ENCODE measurements at places on chromosomes 7 and 10.

DNA sequence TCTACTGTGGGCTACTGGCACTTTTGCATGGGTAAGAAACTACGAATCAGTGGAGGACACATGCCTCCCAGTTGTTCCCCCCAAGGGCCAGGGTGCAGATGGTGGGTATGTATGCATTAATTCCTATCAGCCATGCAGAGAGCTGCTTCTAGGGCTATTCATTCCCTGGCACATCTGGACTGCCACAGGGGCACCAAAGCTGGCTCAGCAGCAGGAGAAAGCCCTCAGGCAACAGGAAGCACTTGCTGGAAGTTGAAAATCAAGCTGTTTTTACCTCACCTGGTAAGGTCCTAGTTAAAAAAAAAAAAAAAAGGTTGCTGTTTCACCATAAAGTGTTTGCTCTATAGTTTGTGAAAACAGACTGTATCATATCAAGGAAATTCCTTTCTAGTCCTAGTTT is 1342.6 kb downstream of the REEP3 start:
- DNase-seq: no peak

- DNase-seq: no peak
Measured at GRCh38 chr10:100157156-100157555, 28.7 kb downstream of the ERLIN1 start.

GRCh38 chr10:11673346-11674280 is 62.2 kb upstream of the USP6NL start:
- DNase-seq: no peak

DNA sequence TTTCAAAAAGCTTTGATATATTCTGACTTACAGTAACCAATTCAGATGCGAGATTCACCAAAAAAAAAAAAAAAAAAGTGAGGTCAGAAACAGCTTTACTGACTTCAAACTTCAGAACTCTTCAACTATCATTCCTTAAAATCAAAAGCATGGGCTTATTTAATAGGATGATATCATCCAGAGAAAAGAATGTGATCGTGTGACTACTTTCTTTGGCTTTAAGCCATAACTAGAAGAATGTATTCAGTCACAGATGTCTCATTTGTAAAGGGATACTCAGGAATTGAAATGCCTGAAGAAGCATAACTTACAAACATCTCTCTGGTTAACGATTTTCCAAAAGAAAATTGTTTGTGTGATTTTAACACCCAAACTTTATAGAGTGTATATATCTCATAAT is 11.5 kb downstream of the TPK1 start:
- peak; percentile 46 for DNase-seq

GRCh38 chr7:78601728-78602127 is 803.2 kb downstream of the PHTF2 start:
- no peak for DNase-seq

GRCh38 chr7:53418834-53419482 is 383.5 kb downstream of the POM121L12 start:
- no peak for DNase-seq

DNA sequence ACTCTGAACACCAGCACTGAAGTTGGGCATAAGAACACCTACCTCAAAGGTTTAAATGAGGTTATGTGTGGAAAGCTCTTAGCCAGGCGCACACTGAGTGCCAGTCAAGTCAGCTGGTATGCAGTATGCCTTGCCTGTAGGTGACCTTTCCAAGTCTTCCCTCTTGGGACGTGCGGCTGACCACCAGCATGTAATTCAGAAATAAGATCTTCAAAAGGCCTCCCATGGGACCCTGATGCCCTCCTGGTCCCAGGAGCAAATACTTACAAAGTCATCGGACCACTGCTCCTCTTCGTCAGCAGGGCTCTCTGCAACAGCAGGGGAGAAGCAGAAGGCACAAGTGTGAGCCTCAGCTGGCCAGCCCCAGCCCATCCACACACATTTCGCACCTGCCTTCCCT is 40.8 kb downstream of the BLNK start:
- DNase-seq: no peak

DNA sequence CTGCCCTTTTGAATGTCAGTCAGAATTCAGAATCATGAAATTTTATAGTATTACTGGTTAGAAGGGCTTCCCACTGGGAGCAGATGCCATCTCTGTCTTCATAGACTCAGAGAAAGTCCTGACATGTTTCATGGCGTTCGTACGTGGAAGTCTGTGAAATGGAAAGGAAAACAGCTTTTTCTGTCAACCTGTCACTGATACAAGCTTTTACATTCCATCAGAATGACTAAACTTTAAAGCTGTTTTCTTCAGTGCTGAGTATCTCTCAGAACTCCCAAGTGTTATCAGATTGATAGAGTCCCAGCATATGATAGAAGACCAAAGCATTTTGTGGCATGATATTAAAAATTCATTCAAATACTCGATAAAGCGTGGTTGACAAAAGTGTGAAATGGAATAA is 726.7 kb upstream of the GALNT17 start:
- DNase-seq: no peak

DNA sequence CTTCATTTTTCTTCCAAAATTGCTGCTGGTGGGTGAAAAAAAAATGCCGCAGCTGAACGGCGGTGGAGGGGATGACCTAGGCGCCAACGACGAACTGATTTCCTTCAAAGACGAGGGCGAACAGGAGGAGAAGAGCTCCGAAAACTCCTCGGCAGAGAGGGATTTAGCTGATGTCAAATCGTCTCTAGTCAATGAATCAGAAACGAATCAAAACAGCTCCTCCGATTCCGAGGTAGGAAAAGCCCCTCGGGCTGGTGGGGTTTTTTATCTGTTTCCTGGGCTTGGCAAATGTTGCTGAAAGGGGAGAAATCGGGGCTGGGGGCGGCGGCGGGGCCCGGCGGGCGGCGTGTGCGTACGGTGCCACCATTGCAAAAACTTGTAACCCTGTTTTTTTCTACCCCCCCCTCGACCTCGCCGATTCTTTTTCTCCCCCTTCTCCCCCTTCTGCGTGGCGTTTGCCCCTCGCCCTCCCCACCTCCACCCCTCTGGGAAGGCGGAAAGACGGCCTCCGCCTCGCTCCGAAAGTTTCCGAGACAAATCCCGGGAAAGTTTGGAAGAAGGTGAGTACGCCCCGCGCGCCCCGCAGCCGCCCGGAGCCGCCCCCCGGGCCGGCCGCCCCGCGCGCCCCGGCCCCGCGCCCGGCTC is 789 bp downstream of the TCF7L2 start:
- no peak for DNase-seq

DNA sequence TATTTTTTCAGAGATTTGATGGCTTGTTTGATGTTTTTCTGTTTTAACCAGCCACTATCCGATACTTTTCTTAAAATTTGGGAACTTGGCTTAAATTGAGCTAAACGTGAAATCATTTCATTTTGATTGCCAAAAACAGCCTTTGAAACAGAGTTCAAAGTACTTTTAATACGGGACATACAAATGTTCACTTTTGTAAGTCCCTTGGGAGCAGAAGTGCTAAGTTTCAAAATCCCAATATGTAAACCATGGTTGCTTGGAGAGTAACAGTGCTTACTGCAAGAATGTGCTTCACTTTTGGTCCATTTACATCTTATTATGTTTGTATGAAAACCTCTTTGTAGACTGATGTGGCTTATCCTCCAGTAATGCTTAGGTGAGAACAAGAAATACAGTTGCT is 10.9 kb downstream of the PNPLA8 start:
- no peak for DNase-seq

- DNase-seq: no peak
Measured at GRCh38 chr7:1732072-1732471, 62.0 kb downstream of the ELFN1 start.

DNA sequence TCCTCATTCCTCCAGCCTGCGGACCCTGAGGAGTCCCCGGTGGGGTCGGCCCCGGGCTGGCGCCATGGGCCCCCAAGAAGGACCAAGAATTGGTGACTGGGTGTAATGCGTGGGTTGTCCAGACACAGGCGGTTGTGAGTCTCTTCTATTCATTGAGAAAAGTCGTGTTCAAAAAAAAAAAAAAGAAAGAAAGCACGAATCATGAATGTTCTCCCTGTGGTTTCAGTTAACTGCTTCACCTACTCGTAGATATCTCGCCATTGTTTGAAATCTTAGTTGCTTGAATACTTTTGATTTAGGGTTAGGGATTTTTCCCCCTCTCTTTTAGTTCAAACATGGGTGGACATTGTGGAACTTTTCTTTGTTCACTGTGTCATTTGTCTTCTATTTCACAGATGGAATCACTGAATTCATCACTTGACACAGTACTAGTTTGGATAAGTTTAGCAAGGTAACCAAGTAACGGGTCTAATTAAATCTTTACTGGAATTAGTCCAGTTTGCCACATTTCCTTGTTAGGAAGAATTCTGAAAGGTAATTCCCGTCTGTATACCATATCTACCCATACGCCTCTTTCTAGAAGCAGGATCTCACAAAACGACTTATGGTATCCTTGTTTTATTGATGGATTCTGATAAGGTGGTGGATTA is 775 bp downstream of the STARD3NL start:
- no peak for DNase-seq

- DNase-seq: no peak
Measured at GRCh38 chr10:81116201-81116600, 578.5 kb downstream of the SH2D4B start.

- no peak for DNase-seq
Measured at GRCh38 chr7:25949736-25950487, 202.1 kb upstream of the NFE2L3 start.

- no peak for DNase-seq
Measured at GRCh38 chr10:21057989-21058388, 160.9 kb upstream of the NEBL start.

DNA sequence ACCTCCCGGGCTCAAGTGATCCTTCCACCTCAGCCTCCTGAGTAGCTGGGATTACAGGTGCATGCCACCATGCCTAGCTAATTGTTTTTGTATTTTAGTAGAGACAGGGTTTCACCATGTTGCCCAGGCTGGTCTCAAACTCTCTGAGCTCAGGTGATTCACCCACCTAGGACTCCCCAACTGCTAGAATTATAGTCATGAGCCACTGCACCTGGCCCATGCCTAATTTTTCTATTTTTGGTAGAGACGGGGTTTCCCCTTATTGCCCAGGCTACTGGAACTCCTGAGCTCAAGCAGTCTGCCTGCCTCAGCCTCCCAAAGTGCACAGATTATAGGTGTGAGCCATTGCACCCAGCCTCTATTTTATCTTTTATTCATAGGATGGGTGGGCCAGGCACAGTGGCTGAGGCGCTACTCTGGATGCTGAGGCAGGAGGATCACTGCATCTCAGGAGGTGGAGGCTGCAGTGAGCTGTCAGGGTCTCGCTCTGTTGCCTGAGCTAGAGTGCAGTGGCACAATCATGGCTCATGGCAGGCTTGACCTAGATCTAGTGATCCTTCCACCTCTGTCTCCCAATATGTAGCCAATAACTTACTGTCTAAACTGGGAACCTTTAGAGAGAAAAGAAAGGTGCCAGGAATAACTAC is 31.3 kb upstream of the STOX1 start:
- no peak for DNase-seq

GRCh38 chr7:6317797-6318438 is 45.5 kb upstream of the CYTH3 start:
- peak; percentile 51 for DNase-seq

GRCh38 chr7:115962340-115962739 is 68.2 kb downstream of the TFEC start:
- DNase-seq: no peak

- DNase-seq: no peak
Measured at GRCh38 chr10:64112701-64113355, 591.6 kb downstream of the REEP3 start.

DNA sequence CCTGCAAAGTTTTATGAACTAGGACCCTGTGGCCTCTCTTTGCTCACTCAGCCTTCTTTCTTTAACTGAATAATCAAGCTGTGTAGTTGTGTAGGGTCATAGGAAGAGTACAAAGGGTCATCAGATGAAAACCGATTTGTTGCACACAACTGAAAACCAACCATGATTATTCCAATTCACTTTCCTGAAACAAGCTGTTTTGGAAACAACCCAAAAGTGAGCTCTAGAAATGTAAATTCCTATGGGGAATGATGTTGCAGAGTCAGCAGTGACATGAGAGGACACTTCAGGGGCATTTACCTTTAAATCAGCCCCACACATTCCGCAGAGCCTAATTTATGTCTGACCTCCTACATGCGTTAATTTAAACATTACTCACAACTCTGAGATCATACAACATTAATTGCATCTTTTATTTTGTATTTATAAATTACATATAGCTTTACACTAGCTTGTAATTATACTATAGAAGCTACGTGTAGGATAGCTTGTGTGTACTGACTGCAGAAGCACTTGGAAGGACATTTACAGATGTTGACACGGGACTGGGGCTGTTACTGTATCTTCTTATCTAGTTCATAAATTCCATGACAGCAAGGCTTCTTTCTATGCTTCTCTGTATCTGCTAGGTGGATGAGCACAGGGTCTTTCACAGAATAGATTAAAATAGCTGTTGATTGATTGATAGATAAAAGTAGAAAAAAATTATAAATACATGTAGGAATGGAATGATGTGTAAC is 139.9 kb upstream of the AKR1E2 start:
- DNase-seq: no peak

DNA sequence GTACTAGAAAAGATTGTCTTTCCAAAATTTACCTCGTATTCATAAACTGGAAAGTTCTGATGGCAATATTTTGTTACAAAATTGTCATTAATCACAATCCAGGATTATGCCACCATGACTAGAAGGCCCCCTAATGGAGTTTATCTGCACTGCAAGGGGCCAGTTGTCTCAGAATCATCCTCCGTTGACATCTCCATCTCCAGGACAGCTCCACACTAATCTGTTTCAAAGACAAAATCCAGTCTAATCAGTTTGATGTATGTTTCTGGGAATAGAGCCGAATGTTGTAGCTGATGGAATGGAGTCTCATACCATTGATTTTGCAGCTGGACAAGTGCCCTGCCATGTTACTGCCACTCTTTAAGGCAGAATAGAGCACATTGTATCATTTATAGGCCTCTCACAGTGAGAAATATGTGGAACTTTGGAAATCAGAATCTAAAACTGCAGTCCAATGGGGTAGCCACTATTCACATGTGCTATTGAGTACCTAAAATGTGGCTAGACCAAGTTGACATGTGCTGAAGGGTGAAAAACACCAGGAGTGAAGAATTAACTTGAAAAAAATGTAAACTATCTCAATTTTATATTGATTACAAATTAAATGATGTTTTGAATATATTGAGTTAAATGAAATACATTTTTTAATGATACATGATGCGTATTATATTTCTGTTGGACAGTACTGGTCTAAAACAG is 38.3 kb upstream of the TOMM7 start:
- no peak for DNase-seq

- DNase-seq: peak; percentile 73
Measured at GRCh38 chr7:99362801-99363200, 11.7 kb upstream of the ARPC1B start.

DNA sequence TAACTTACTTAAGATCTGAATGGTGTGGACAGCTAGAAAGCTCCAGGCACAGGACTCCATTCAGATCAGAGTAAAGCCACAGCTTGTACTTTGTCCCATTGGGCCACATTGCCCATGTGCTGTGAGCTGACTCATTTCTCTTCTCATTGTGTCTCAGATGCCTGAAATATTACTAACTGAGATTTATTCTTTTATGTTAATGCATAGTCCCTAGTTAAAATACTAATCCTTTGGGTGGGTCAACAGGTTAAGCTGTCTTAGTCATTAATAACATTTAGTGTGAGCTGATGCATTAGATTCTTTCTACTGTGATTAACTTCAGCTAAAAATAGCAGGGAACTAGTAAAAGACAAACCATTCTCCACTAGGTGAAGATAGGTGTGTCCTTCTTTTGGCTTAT is 104.7 kb upstream of the ARMC3 start:
- peak; percentile 79 for DNase-seq
